ENCODE measurements at places on chromosomes 2 and 18.

GRCh38 chr2:230419181-230419580, 3.2 kb downstream of the SP100 start:
- DNase-seq, result no peak

DNA sequence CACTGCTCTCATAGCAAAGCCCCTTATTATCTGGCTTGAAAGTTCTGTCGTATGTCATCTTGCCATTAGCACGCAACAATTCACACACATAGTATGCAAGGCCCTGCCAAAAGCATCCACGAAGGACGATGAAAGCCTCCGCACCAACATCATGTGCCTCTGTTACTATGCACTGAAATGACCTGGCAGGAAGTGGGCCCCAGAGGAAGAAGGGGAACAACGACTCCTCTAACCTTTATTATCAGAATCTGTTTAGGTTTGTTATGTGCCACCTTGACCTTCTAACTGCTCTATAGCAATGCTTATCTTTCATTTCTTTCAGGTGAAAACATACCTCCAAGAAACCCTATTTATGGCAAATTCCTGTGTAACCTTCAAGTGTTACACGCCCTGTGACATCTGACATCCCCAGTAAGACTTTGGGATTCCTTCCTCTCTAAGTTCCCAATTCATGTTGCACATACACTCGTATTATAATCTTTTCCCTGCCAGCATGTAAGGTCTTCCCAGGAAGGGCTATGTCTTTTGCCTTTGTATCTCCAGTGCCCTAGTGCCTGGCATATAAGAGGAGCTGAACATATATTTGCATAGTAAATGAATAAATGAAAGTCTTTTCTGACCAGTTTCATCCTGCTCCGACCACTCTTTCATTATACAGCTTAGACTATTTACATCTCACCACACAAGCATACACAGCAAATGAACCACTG, 7.0 kb upstream of the NDUFV2 start:
- DNase-seq, result no peak

DNA sequence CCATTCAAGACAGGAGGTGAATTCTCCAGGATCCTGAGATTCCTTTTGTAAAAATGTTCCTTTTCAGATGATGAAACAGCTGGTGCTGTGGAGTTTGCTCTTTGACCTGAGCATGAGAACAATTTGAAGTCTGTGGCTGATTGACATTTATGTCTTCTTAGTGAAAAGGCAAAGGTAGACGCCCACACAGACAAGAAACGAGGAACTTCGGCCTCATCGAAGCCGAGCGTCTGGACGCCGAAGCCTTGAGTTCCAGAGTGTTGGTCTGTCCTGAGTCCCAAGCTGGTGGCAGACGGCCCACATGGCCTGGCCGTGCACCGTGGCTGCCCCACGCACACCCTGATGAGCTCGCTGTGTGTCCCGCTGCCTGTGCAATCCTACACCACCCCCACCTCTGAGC, 20.7 kb upstream of the SNTG2 start:
- no peak for DNase-seq

- DNase-seq, result peak; percentile 20
Measured at GRCh38 chr2:128465246-128466170, 146.8 kb upstream of the HS6ST1 start.

DNA sequence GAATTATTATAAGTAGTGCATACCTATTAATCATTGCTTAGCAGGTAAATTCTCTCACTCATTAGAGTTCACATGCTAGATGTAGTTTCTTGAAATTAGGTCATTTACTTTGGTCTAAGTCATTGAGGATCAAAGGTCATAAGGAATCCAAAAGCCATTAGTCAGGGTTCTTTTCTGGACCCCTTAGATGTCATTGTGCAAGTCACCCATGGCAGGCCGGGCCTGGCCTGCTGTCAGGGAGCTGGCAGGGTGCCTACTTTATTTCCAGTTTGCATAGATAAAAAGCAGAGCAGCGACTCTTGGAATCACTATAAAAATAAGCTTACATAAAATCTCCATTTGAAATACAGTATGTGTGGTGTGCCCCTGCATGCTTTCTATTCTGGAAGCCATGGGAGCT, 91.3 kb downstream of the MEIS1 start:
- DNase-seq, result no peak

DNA sequence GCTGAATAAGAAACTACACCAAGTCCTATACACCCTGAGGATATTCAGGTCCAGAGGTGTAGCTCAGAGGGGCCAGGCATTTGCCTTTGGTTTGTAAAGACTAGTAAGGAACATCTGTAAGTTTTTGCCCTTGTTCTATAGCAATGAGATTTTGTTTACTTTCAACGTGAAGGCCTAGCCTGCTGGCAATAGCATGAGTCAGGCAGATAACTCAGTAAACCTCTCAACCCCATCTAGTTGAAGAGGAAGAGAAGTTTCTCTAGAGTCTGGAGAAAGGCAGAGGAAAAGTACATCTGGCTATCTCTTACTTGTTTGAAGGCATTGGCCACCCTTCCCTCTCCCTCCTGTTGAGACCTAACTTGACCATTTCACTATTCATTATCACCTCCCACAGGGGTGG, 70.3 kb upstream of the ZNF521 start:
- no peak for DNase-seq

DNA sequence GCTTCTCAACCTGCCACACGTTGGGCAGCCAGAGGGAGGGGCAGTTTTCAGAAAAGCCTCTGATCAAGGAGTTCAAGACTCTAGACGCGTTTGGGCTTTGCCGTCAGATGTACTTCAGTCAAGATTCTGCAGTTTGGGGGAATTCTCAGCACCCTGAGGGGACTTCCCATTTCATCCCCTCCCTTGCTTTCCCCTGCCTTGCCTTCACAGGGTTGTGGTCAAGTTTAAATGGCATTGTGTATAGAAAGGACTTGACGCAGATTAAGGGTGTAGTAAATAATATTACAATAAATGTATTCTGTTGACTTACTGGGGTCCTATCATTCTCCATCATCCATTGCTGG, 198.3 kb upstream of the NABP1 start:
- DNase-seq, result no peak

- DNase-seq, result no peak
Measured at GRCh38 chr18:2540575-2540974, 30.7 kb downstream of the METTL4 start.

DNA sequence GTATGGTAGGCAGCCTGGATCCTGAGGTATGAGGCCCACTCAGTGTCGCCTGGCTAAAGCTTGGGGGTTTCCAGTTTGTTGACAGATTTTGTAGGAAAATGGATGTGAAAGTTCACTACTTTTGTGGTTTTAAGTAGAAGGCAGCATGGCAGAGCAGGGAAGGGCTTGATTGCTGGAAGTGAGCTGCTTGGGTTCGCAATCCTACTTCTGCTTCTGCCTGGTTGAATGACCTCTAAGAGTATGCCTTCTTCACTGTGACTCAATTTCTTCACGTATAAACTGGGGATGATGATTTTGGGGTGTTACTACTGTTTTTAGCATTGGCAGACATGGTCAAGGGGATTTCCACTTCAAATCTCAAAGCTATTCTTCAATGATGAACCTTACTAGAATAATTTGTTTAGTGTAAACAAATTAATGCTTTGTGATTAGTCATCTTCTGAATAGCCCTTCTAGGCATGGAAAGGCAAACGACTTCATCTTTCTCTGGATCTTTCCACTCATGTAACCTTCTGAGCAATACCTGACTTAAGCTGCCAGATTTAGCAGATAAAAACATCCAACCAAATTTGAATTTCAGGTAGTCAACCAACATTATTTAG, 13.2 kb downstream of the BMP10 start:
- no peak for DNase-seq

DNA sequence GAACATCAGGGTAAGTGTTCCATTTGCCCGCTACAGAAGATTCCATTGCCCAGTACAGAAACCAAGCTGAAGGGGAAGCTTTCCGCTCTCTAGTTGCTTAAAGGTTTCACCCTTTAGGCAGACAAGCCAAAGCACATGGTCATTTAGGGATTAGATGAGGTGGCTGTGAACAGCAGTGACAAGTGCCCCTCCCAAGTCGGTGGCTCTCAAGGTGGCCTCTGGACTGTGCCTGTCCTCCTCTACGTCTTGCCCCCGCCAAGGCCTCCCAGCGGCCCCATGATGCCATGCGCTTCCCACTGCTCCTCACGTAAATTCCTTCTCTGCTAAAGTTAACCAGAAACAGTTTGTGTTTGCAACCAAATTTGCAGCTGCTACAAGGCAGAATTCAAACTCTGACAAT, 24.2 kb upstream of the PTPN4 start:
- peak; percentile 12 for DNase-seq

DNA sequence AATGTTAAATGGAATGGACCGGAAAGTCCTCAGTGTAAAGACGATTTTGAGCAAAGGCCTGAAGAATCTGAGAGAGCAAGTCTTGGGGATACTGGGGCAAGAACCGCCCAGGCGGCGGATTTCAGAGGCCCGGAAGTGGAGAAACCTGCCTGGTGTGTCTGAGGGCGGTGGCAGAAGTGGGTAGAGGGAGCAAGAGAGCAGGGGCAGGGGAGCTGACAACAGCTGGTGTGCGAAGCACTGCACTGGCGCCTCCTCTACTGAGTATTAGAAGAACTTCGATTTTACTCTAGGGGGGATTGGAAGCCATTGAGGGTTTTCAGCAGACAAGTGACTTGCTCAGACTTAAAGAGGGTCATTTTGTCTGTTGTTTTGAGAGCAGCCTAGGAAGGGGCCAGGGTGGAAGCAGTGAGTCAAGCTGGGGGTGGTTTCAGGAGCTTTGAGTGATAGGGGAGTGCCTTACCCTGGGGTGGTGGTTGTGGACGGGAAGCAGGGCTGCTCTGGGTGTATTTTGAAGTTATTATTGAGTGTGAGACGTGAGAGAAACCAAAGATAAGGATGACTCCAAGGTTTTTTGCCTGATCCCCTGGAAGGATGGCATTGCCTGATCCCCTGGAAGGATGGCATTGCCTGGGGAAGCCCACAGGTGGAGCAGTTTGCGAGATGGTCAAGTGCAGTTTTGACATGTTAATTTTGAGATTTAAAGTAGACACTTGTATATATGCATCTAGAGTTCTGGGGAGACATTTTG, 52.5 kb downstream of the ZNF236 start:
- DNase-seq, result no peak

- no peak for DNase-seq
Measured at GRCh38 chr18:36693931-36694620, 134.7 kb downstream of the TPGS2 start.

DNA sequence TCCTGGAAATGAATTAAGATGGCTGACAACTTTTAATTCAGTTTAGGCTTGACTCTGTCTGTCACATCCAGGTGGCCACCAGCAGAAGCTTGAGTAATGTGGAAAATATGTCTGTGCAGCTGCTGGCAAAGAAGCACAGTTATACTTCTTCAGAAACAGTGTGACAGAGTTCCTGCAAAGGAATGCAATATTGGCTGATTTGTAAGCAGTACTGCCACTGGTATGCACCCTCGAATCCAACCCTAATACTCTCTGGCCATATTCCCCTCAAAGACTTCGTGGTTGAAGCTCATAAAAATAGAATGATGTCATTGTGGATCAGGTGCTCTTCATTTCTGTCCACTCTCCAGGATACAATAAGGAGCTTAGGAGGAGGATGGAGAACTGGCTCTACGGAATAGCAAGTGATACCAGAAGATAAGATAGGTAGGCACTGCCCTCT, 86.2 kb downstream of the METTL8 start:
- DNase-seq, result no peak

Data from liver (tissue), 10 donors.